ENCODE measurements at places on chromosomes 1 and 21.
A peak's percentile ranks its signal among the peaks of the same experiment; 100 is the strongest.

DNA sequence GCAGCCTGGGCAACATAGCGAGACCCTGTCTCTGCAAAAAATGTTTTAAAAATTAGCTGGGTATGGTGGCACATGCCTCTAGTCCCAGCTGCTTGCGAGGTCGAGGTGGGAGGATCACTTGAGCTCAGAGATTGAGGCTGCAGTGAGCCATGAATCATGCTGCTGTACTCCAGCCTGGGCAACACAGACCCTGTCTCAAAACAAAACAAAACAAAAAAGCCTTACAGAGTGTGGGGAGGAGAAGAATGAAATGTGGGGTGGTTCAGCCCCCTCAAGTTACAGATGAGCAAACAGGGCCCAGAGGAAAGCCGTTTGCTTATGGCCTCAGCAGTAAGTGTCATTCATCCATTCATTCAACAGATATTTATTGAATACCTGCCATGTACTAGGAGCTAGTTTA is 40.7 kb downstream of the RPS6KA1 start:
- no peak for DNase-seq

- DNase-seq = no peak
Measured at GRCh38 chr1:153801786-153802697, 26.8 kb downstream of the SLC27A3 start.

DNA sequence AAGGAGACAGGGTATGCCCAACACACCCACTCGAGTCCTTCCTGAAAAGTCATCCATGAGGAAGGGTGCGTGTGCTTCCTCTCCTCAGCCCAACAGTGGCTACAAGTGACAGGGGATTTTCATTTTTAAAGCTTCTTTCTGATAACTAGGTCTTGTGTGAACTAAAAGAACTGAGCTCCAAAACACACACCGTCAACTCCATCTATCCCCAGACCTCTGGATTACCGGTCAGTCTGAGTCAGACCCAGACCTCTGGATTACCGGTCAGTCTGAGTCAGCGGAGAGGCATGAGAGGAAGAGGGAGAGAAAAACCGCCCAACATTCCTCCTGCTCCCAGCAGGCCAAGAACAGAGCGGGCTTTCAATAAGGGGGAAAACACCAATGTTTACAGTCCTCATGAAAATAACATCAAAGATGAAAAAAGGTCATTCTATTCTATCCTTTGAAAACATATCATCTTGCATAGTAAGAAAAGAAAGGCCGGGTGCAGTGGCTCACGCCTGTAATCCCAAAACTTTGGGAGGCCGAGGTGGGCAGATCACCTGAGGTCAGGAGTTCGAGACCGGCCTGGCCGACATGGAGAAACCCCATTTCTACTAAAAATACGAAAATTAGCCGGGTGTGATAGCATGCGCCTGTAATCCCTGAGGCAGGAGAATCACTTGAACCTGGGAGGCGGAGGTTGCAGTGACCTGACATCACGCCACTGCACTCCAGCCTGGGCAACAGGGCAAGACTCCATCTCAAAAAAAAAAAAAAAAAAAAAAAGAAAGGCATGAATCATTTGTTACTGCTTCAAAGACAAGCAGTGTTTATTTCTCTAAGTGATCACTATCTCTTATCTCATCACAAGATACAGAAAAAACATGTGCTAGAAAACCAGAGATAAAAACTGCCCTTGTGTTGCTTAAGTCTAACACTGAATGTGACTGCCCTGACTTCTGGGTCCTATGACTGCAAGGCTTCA is 3.4 kb downstream of the PTTG1IP start:
- DNase-seq = peak; percentile 89

GRCh38 chr1:87927391-87928280 is 599.0 kb downstream of the LMO4 start:
- no peak for DNase-seq

DNA sequence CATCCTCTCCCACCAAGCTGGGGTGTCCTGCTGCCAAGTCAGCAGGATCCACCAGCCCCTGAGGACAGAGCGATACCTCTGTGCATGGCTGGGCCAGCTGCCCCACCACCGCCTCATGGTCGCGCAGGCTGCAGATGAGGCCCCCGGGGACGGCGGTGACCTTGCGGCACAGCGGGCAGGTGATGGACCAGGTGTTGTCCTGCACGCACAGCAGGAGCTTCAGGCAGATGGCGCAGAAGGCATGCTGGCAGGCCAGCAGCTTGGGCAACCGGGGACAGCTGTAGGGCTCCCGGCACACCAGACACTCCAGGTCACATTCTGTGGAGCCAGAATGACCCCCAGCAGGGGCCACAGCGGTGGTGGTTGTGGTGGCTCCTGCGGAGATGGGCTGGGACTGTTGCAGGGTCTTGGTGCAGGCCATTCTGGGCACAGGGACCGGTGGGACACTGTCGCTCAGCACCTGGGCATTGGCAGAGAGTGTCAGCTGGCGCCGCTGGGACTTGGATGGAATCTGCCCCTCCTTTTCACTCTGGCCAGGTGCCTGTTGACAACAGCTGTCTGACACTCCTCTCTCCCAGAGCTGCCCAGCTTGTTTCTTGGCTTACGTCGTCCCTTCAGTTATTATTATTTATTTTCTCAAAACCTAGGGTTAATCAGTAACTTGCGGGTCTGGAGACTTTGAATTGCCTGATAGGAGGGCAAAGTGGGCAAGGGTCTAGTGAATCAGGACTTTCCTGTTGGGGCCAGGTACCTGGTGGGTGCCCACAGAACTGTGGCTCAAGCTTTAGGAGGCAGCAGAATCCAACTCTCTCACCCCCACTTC is at the start of gene RNF186:
TSS of gene RNF186 (minus strand) at position 603 of the 823 bp plus-strand sequence. CDS start at position 421, 182 bp downstream.
- DNase-seq = no peak

DNA sequence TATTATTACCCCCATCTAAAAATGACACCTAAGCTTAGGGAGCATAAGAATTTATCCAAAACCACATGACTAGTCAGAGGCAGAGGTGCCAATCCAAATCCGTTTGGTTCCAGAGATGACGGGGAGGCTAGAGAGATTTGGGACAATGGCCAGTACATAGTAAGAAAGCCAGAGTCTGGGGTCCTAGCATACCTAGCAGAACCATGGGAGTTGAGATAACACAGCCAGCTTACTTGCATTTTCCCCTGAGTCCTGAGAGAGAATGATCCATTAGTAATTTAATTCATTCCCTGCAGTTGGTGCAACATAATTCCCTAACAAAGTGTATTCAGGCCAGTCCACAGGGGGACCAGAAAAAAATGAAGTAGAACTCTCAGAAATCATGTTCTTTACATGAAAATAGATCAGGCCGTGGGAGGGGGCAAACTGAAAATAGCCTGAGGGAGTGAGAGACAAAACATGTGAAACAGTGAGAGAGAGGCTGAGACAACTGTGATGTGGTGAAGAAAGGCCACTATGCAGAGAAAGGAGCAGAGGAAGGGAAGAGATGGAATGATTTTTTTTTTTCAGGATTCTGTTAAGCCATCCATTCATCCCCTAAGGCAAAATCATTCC is 243.3 kb downstream of the BRINP2 start:
- DNase-seq = no peak
